ENCODE measurements at places on chromosomes 11 and 22.

DNA sequence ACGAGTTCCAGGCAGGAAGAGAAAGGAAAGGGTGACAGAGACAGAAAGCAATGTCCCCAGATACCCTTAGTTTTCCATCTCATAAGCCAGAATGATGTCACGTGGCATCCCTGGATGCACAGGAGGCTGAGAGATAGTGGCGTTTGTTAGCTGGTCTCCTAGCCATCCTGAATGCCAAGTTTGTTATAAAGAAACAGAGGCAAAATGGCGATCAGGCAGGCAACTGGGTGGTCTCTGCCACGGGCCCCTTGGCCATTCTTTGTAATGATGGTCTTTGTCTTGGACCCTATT lies 5.3 kb downstream of the SMIM38 start:
- DNase-seq: no peak

DNA sequence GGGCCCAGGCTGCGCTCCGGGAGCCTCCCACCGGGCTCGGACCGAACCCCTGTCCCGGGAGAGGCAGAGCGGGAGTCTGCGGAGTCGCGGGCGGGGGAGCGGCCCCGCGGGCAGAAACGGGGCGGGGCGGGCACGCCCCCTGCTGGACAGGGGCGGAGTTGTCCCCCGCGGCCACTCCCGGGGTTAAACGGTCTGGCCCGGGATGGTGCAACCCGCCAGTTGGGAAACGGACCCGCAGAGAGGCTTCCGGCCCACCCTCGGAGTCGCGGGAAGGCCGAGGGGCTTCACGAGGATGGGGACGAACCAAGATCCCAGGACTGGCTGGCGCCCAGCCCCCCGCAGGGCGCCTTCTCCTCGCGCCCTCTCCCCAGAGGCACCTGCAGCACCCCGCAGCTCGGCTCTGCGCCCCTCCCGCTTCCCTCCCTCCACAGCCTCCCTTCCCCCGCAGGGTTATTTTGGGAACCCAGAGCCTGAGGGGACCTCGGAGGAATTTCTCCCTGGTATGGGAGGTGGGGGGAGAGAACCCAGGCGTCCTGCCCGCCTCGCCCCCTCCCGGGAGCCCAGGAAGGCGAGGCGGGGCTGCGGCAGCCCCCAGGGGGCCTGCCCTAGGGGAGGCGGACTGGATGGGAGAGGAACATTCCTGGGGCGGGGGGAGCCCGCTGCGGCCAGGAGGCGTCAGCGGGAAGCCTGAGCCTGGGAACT lies 902 bp downstream of the RASGRP2 start:
- DNase-seq: peak; percentile 30

GRCh38 chr11:2123628-2123960 lies 15.6 kb downstream of the IGF2 start:
- DNase-seq: no peak

GRCh38 chr11:133710681-133711240 lies 134.6 kb downstream of the SPATA19 start:
- no peak for DNase-seq

- no peak for DNase-seq
Measured at GRCh38 chr11:78390809-78391208, 26.8 kb downstream of the GAB2 start.

DNA sequence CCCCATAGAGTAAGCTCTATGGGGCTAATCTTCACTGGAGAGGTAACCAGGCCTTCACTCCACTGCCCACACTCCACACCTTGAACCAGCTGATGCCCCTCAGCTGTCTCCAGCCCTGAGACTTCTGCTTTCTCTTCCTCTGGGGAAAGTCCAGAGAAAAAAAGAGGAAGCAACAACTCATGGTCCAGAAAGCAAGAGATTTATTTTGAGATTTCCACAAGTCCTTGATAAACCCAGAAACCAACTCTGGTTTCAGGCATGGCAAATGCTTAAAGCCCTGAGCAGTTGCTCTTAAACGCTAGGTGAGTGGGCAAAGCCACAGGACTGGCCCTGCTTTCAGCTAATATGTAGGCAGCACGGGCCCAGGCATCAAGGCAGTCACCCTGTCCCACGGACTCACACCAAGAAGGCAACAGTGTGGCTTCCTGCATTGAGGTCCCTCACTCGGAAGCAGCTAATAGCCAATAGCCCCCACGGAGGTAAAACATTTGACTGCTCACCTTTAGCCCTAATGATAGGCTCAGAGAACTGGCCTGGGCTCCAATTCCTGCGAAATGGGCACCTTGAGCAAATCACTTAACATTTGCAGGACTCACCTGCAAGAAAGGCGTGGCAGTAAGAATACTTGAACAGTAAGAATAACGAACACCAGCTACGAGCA lies 4.3 kb downstream of the CYB561A3 start:
- DNase-seq: no peak

- DNase-seq: no peak
Measured at GRCh38 chr22:29713156-29713727, 6.6 kb upstream of the CABP7 start.

DNA sequence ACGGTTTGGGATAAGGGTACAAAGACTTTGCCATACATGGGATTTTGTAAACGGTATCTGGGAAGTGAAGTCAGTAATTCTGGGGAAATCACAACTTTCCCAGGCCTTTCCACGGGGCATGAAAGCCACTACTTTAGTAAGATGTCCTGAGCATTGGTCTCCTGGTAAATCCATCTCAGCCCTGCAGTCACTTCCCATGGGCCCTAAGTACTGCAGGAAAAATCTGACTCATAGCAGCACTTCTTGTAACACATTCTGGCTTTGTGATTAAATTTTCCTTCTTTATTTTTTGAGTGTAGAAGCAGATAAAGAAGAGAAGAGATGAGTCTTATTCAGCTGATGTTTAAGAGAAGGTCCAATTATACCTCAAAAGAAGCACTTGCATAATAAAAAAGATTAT lies 67.6 kb downstream of the BLID start:
- peak; percentile 34 for DNase-seq

- DNase-seq: no peak
Measured at GRCh38 chr11:101442936-101443521, 140.8 kb downstream of the TRPC6 start.

GRCh38 chr22:37618072-37618656 lies 9.5 kb downstream of the GGA1 start:
- no peak for DNase-seq

GRCh38 chr11:6911948-6912347 lies 8.9 kb upstream of the OR2D3 start:
- DNase-seq: peak; percentile 31

DNA sequence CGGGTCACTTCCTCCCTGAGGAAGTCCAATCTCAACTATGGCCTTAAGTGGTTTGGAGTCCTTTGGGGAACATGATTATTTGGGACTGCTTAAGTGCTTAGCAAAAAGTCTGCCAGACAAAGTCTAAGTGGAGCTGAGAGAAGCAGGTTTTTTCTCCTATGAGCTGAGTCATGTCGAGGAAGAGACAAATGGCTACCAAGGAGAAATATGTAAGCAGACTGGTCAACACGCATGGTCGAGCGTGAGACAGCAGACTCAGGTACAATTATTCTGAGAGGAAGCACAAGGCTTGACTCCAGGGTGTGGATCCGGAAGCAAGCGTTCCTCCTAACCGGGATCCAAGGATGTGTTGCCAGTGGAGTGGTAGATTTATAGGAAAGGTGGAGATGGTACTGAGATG lies 30.6 kb downstream of the UBASH3B start:
- DNase-seq: no peak

GRCh38 chr11:119121811-119122124 lies 388 bp downstream of the HINFP start:
- no peak for DNase-seq

DNA sequence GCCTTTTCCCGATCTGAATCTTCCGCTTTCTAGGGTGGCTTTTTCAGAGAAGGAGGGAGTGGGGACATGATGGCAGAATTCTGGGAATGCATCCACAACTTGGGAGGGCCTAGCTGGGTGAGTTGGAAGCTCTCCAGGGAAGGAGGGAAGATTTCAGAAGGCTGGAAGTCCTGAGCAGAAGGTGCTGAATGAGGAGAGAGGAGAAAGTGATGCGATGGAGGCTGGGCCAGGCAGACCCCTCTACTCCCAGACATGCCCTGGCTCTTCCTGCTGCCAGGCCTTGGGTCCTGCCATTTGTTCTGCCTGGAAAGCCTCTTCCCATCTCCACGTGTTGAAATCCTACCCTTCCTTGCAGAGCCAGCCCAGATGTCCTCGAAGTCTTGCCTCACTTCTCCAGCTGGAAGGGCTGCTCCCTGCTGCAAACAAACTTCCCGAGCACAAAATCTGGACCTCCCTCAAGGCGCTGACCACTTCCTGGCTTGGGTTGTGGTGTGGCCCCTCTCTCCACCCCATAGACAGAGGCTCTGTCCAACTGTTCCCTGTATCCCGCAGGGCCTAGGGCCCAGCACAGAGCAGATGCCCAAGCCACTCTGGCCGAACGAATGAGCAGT lies 16.8 kb downstream of the LRRC32 start:
- DNase-seq: peak; percentile 65

GRCh38 chr11:104134745-104135144 lies 29.2 kb downstream of the PDGFD start:
- DNase-seq: peak; percentile 81

DNA sequence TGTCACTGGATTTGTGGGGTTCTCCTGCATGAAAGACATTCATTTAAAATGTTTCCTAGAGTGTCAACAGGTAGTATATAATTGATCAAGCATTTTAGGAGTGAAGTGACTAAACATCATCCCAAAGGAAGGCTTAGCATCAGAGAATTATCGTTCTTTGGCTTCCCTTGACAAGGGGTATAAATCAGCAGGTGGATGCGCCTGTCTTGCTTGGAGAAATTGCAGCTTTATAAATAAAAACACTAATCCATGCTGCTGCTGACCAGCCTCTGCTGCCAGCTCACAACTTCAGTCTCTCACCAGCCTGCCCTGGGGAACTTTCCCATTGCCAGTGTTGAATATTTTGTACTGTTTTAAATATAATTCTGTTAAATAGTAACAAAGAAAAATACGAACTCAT lies 1184.7 kb upstream of the TENM4 start:
- DNase-seq: no peak

DNA sequence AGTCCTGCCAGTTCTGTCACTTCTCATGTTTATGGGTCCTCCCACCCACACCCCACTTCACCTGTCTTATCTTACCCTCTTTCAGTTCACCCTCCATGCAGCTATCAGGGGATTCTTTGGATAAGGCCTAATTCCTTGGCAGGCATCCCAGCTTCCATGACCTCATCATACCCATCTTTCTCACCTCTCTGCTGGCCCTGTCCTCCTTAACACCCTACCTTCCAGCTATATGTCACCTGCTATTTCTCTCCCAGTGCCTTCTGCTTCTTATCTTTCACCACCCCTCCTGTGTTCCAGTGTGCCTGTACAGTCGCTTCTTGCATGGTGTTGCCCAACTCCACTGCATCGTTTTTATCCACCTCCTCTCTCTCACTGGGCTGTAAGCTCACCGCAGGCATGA lies 28.3 kb downstream of the SNU13 start:
- DNase-seq: no peak

GRCh38 chr11:1772270-1773130 lies 8.8 kb upstream of the CTSD start:
- DNase-seq: peak; percentile 94

- DNase-seq: no peak
Measured at GRCh38 chr22:37639070-37639760, at the start of gene SH3BP1. SH3BP1 (plus strand) TSS chr22:37639669; CDS start chr22:37639788, 119 bp downstream.

DNA sequence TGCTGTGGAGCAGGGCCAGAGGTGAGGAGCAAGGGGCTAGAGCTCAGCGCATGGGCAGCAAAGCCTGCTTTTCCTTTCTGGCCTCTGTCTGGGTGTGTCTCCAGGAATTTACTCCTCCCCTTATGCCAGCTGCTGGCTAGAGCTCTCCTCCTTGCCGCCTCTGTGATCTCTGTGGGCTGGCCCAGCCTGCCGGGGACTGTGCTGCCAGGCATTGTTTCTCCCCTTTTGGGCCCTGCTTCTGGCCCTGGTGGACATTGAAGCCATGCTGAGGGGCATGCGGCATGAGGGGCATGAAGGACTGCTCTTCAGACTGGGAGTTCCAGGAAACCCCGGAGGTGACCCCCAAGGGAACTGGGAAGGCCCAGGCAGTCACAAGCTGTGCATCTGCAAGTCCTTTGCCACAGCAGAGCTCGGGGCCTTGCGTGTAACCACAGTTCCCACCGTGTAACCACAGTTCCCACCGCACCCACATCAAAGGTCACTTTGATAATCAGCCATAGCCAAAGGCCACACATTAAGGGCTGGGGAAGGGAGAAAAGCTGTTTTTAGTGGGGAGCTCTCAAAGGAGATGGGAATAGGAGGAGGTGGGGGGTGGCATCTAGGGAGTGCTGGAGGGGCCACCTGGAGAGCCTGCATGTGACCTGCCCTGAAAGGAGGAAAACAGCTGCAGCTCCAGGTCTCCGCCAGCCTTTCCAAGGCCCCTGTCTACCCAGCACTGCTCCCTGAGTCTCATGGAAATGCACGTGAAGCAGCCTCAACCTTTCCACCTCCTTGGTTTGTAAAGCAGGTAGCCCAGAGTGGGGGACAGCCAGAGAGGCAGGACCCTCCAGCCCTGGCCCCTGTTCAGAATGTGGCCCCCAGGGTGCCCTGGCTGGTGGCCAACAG lies 62.3 kb downstream of the PPFIBP2 start:
- DNase-seq: peak; percentile 12

GRCh38 chr22:25393121-25393805 lies 171.2 kb upstream of the GRK3 start:
- DNase-seq: no peak

GRCh38 chr11:122701143-122701542 lies 45.6 kb downstream of the UBASH3B start:
- no peak for DNase-seq

- no peak for DNase-seq
Measured at GRCh38 chr11:18705651-18706281, 7.2 kb downstream of the TMEM86A start.

- DNase-seq: no peak
Measured at GRCh38 chr11:86408845-86409244, 34.2 kb downstream of the CCDC81 start.

- DNase-seq: peak; percentile 89
Measured at GRCh38 chr11:125517116-125517770, 21.2 kb upstream of the FEZ1 start.

- DNase-seq: no peak
Measured at GRCh38 chr11:116551576-116551975, 221.2 kb downstream of the BUD13 start.

DNA sequence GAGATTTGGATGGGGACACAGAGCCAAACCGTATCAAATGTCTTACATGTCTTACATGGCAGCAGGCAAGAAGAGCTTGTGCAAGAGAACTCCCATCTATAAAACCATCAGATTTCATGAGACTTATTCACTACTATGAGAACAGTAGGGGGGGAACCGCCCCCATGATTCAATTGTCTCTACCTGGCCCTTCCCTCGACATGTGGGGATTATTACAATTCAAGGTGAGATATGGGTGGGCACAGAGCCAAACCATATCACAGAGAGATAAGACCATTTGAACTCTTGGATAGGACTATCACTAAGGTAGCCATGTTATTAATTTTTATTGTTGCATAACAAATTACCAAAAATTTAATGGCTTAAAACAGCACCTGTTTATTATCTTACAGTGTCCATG lies 611.7 kb downstream of the SOX6 start:
- no peak for DNase-seq

DNA sequence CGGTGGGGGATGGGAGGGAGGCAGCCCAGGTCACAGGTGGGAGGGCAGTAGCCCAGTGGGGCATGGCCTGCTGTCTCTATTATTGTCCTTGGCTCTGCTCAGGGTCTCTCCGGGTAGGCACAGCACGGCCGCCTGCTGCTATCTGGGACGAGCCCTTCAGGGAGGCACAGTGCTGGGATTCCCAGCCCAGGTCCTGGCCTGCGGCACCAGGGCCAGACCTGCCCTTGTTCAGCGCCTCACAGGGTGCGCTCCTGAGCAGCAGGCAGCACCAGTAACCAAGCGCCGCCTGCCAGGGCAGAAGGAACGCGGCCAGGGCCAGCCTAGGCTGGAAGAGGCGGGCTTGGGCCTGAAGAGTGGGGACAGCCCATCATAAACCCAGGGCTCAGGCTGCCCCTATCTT lies 151.0 kb downstream of the MPPED1 start:
- no peak for DNase-seq

Measured in iris pigment epithelial cell (primary cell).